ENCODE measurements at places on chromosomes 7 and 10.

- no peak for DNase-seq
Observed at GRCh38 chr10:6465854-6466601, 114.0 kb downstream of the PRKCQ start.

DNA sequence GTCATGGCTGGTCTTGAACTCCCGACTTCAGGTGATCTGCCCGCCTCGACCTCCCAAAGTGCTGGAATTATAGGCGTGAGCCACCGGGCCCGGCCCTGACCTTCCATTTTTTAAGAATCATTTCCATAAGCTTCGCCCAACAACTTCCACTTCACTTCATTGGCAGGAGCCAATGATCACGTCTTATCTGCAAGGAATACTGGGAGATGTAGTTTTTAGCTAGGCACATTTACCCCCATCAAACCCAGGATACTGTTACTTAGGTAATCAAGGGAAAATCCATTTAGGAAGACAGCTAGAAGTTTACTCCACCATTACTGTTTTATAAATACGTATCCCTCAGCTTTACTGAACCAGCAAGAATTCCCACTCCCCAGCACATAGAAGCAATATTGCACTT, 3.4 kb upstream of the CDK13 start:
- no peak for DNase-seq

DNA sequence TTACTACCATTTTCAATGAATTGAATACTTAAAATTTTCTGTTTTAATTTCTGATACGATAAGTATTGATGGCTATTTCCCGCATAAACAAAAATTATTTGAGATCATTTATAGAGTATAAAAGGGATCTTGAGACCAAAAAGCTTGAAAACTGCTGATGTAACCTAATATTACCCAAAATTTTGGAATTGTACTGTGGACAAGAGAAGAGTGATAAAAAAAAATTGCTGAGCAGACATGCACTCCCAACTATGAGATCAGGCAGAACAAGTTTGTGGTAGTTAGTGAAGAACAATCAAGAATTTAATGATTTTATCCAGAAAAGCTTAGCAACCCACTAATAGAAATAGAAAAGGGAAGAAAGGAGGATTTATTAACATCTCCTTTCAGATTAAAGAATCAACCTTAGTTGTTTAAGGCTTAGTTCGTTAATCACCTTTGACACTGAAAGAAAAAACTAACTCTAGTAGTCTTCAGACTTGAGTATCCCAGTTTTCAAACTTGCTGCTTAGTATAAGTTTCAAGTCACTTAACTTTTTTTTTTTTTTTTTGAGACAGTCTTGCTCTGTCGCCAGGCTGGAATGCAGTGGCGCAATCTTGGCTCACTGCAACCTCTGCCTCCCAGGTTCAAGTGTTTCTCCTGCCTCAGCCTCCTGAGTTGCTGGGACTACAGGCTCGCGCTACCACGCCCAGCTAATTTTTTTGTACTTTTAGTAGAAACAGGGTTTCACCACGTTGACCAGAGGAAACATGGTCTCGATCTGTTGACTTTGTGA, 50.6 kb upstream of the ZC3HAV1 start:
- DNase-seq = no peak

DNA sequence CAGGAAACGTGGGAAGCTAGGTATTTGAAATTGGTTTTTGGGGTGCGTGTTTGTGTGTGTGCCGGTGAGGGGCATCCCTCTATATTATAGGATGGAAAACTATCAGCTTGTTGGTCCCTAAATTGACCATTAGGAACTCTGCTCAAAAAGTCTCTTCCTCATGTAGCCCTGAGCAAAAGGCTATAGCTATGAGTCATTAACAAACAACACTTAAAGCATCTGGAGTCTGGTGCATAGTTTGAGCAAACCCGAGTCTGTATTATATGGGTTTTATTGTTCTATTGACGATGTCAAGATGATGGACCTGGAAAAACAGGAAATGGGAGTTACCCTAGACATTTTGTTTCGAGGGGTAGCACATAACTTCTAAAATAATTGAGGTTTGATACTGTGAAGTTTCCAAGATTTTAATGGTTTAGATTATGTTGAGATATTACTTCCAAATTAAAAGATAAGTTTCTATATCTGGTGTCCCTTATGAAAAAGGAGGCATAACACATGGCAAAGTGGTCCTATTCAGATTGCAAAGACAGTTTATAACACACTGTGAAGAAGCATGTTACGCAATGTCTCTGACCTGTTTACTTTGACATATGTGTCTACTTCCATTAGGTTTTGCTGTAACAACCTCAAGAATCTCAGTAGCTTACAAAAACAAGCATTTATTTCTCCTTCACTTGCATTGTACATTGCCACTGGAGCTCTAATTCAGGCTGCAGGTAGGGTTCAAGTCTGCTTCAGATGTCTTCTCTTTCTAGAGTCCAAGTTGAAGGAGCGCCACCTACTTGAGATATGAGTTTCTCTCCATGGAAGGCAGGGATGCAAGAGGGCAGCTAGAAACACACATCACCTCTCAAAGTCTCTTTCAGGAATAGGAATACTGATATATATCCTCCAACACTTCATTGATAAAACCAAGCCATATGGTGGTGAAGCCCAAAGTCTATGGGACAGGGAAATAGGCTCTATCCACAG, 357.7 kb downstream of the PHF14 start:
- DNase-seq = no peak

DNA sequence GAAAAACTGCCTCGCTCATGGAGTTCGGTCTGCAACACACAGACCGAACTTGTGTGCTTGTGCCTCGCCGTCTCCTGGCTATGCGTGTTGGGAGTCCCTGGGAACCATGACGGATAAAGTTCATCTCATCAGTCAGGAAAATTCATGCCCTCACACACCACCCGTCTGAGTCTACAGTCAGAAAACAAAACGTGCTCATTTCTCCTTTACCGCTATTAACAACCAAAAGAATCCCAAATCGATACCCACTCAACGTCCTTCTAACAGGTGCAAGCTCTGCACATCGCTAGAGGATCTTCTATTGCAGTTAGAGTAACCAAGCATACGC, 13.6 kb downstream of the CNPY1 start:
- DNase-seq = no peak

- DNase-seq = no peak
Observed at GRCh38 chr10:4943821-4944220, 19.4 kb upstream of the AKR1C1 start.

- no peak for DNase-seq
Observed at GRCh38 chr10:3774814-3775695, 10.0 kb downstream of the KLF6 start.

GRCh38 chr10:125149036-125149679, 11.2 kb downstream of the CTBP2 start:
- peak; percentile 87 for DNase-seq

GRCh38 chr10:72610466-72610865, 15.4 kb downstream of the MICU1 start:
- no peak for DNase-seq

DNA sequence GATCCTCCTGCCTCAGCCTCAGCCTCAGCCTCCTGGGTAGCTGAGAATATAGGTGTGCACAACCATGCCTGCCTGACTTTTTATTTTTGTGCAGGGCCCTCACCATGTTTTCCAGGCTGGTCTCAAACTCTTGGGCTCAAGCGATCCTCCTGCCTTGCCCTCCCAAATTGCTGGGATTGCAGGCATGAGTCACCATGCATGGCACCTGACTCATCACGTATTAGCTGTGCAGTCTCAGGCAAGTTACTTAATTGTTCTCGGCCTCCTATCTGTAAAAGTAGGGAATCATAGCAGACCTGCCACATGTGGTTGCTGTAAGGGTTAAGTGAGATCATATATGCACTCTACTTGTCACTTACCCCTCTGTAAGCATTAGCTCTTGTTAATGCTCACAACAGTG, 117.2 kb downstream of the ANLN start:
- no peak for DNase-seq

DNA sequence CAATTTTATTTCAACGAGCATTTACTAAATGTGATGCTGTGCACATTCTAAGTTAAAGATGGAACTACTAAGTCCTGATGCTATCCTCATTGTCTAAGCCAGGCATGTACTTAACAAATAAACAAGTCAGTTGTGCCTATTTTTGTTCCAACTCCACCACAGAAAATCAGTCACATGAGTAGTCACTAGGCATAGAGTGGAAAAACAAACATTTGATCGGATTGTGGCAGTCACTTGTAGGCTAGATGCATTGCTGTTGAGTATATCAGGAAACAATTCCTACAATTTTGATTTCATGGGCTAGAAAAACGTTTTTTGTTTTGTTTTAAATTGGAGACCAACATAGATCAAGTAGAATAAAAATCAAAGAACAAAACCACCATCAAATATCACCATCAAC, 177.6 kb upstream of the SLC25A13 start:
- DNase-seq = no peak

Measured in NCI-H187 (cell line).